ENCODE measurements at places on chromosomes 3 and 15.

GRCh38 chr15:69609776-69610175 lies 157.2 kb downstream of the RPLP1 start:
- no peak for DNase-seq

GRCh38 chr15:78075490-78076230 lies 1.9 kb downstream of the TBC1D2B start:
- DNase-seq, result no peak

- DNase-seq, result no peak
Observed at GRCh38 chr3:72463083-72463482, 385.2 kb downstream of the SHQ1 start.

- no peak for DNase-seq
Observed at GRCh38 chr3:127717357-127718244, 44.8 kb downstream of the ABTB1 start.

DNA sequence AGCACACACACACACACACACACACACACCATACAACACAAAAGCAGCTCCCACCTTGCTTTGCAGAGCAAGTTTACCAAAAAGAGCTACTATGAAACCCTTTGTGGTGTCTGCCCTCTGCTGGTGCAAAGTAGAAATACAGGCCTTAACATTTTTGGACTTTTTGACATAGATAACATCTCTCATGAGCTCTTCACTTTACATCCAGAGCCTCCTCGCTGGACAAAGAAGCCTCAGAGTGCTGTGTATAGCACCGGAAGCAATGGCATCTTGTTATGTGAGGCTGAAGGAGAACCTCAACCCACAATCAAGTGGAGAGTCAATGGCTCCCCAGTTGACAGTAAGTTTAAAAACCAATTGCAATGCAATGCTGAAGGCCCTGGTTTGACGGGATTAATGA lies 157.9 kb downstream of the CHL1 start:
- DNase-seq, result peak; percentile 20

DNA sequence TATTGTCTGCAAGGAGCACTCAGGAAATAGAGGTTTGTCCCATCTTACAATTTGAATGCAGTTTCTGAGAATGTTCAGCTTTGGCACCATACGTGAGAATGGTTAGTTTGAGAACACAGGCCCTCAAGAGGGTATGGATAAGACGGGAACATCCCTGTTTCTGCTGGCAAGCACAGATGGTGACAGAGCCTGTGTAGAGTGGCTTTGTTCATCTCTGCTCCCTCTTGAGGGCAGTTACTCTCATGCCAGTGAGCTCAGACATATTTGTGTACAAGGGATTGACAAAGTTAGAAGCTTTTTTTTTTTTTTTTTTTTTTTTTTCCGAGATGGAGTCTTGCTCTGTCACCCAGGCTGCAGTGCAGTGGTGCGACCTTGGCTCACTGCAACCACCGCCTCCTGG lies 71.5 kb upstream of the FILIP1L start:
- DNase-seq, result no peak

- no peak for DNase-seq
Observed at GRCh38 chr3:25542492-25543039, 114.5 kb downstream of the RARB start.

DNA sequence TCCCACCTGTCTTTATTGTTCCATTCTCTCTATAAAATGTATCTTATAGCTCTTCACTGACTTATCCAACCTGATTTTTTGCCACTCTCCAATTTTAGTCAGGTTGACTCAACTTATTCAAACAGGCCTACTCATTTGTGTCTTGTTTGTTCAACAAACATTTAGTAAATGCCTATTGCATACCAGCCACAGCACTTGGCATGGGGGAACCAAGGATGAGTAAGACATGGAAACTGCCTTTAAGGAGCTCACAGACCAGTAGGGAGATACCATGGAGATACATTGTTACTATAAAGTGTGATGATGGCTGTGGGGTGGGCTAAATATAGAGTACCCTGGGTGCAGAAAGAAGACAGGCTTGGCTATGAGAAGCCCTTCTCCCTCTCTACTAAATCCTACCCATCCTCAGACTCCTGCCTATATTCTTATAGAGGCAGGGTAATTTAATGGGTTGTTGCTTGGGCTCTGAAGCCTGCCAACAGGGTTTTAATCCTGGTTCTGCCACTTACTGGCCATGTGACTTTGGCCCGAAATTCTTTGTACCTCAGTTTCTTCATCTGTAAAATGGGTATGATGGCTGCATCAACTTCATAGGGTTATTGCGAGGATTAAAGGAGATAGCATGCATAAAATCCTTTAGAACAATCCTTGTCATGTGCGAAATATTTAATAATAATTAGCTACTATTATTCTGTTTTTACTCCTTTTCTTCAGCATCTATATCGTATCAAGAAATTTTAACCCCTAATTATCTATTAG lies 348.5 kb upstream of the UMPS start:
- DNase-seq, result no peak

DNA sequence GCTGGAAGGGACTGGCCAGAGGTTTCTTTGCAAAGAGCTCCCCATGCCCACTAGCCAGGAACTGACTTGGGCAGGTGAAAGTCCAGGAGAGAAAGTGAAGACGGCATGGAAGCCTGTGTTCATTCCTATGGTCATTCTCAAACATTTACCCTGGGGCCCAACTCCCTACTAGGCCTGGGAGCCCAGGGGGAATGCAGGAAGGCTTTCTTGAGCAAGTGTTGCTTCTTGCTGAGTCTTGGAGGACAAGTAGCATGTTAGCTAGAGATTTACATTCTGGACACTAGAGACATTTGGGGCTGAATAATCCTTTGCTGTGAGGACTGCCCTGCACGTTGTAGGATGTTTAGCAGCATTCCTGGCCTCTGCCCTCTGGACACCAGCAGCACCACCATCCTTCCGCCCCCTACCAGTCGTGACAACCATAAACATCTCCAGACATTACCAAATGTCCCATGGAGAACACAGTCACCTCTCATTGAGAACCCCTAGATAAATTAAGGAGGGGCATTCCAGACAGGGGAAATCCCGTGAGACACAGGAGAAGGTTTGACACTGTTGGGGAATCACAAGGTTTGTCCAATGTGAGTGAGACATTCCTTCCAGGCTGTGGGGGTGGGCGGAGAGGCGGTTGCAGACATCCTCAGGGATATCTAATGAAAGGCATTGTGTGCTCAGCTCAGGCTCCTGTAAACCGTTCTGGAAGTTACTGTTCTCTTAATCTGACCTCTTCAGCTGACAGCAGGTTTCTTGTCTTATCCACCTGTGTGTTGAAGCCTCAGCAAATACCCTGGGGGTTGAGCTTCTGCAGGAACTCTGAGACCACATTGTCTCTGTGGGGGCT lies 236.2 kb downstream of the TLE3 start:
- no peak for DNase-seq

DNA sequence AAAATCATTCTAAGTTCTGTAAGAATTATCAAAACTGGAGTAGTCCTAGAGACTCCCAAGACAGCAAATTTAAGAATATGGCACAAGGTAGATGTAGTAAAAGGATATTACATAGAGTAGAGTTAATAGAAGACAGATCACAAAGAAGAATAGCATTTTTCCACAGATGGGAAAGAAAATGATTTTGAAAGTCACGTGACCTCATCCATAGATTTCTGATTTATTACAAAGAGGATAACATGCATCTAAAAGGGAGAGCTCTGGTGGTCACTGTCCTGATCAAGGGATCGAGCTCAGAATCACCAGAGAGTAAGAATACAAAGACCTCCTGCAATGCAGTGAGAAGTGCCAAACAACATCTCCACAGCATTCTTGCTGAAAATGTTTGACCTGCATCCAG lies 354.4 kb downstream of the TBL1XR1 start:
- no peak for DNase-seq

GRCh38 chr3:111087924-111088469 lies 16.4 kb downstream of the NECTIN3 start:
- DNase-seq, result no peak

DNA sequence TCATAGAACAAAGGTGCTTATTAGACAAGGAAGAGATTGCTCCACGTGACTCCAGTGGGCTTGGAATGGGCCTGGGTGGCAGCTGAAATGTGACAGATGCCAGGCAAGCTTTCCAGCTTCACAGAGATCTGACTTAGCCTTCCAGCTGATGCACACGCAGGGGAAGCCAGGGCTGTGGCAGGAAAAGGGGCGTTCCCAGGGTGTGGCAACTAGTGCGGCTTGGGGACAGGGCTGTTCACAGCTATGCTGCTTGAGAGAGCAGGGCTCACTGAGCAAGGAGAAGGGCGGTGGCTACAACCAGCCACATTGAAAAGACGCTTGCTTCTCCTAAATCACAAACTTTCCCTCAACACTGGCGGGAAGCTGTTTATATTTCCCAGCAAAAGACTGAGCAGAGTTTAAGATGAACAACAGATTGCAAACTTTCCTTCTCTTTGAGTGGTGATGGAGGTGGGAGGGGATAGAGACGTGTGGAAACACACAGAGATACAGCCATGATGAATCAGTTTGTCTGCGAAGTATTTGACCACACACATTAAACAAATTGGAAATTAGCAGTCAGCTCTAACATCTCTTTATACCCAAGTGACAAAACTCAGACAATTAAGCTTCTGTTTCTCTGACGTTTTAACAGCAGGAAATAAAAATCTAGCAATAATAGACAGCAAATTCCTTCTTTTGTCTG lies 127.5 kb downstream of the BDH1 start:
- DNase-seq, result peak; percentile 59

DNA sequence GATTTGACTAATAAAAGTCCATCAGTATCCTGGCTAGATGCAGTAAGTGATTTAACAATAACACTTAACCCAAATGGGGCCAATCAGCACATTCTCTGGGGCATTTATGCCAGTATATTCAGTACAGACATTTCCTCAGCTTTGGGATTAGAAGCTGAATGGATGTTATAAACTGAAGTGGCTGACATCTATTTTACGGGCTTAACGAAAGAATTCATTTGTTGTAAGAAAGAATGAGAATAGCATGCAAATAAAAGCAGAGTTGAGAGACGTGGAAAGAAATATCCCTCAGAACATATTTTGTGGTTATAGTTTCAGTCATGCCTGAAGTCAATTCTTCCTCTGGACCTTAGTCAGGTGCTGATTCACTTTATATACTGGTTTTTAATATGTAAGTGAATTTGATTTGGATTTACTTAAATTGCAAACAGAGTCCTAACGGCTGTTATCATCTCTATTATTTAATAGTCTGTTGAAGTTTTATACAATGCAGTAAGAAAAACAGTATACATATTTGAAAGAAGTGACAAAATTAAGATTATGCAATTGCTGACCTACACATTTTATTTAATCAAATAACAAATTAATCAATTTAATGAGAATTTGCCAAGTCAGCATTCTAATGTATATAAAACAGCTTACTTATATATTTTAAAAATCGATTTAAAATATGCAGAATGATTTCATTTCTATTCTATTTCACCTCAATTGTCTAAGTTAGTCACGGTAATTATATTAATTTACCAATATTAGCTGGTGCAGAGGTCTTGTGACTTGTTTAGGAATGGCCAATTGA lies 513.9 kb upstream of the CADM2 start:
- no peak for DNase-seq

GRCh38 chr3:23861689-23862088 lies 55.1 kb downstream of the NKIRAS1 start:
- DNase-seq, result no peak

DNA sequence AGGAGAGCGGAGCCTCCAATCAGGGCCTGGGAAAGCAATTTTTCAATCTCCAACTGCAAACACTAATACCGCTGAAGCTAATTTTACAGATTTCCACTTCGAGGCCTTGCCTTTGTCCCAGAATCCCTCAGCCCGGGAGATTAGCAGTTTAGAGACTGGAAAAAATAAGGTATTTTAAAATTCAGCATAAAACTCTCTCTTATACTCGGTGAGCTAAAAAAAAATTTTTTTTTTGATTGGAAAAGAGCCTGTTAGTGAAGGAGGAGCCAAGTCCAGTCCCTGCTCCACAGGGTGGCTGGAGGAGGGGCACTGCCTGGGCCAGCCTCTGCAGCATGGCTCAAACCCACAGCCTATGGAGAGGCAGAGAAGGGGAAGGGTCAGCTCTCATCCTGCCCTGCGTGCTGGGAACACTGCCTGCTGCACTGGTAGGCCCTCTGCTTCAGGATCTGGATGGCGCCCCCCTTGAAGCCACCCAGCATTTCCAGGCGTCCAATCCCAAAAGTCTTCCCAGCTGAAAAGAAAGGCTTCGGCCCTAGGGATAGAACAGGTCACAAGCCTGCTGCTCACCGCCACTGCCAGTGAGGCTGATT lies 48.9 kb downstream of the CACNA2D2 start:
- no peak for DNase-seq

DNA sequence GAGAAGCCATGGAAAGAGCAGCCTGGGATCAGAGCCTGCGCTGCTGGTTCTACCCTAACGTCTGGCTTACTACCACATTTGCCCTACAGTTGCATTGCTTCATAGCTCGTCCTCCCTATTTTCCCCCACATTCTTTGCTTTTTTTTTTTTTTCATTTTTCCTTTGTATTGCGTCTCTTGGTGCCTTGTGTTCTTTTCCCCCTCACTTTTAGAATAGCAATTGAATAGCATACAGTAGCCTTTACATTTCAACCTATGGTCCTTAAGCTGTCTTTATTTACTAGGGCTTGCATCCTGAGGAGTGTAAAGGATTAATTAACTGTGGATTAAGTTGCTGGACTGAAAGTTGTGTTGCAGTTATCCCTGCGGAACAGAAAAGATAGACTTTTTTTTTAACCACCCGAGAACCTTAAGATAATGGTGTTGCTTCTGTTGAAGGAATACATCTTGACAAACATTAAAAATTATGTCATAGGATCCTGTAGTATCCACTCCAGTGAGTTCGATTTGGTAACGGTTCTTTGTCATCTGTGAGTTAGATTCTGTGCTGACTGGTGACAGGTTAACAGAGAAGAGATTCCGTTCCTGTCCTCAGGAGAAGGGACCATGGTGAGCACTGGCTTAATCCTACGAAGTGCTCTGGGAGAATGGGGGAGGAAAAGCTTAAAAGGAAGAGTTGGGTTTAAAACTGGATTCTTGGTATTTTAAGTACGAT lies 417.4 kb upstream of the NAALADL2 start:
- DNase-seq, result no peak

DNA sequence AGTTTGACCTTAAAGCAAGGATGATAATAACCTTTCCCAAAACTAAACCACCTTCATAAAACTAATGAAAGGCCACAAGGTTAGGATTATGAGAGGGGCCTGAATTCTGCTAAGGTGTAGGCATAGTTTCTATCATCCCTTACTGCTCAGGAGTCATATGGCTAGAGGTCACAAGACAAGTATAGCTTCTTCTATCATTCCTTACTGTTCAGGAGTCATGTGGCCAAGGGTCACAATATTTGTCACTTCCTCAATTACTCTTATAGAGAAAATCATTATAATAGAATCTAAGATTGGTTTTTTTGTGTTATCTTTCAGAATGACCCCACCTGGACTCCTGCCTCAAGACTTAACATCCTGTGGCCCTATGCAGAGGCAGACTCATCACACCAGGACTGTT lies 36.6 kb downstream of the HERC1 start:
- DNase-seq, result no peak

Data from stimulated activated CD4-positive, alpha-beta T cell treated with anti-CD3 and anti-CD28 coated beads, Interleukin-4, amount 100 ng/mL, for 24 hours (primary cell).